Activated CD4-positive, alpha-beta T cell treated with anti-CD3 and anti-CD28 coated beads, Interleukin-2, amount 10 ng/mL, durations not matched to agents 24 days and 14 days (primary cell): ENCODE measurements at places on chromosomes 13 and 19. TPM values are rescaled to one million over a fixed set of nuclear protein-coding genes. Genes with fewer than 3 reads are reported as not detected.

Gene STOML3
- total RNA-seq: not detected in 2 replicates

Gene SLC7A9
- total RNA-seq: 0.12 TPM in 1 of 2 replicates, not detected in the other

Gene CADM4
- total RNA-seq: 0.28 and 0.44 TPM in 2 replicates

Gene FGF9
- total RNA-seq: 0.40 and 0.54 TPM in 2 replicates

Gene PSG7
- total RNA-seq: not detected in 2 replicates

Gene CEACAM3
- total RNA-seq: not detected in 2 replicates

Gene APC2
- 0.16 and 0.24 TPM in 2 replicates for total RNA-seq
